ENCODE measurements at places on chromosomes 4 and X. TPM values are rescaled to one million over a fixed set of nuclear protein-coding genes. Genes with fewer than 3 reads are reported as not detected.

GRCh38 chr4:2786152-2786671 lies 6.7 kb upstream of the SH3BP2 start:
- DNase-seq, result no peak

Gene LRRC66
- 0.10 TPM for polyA plus RNA-seq

DNA sequence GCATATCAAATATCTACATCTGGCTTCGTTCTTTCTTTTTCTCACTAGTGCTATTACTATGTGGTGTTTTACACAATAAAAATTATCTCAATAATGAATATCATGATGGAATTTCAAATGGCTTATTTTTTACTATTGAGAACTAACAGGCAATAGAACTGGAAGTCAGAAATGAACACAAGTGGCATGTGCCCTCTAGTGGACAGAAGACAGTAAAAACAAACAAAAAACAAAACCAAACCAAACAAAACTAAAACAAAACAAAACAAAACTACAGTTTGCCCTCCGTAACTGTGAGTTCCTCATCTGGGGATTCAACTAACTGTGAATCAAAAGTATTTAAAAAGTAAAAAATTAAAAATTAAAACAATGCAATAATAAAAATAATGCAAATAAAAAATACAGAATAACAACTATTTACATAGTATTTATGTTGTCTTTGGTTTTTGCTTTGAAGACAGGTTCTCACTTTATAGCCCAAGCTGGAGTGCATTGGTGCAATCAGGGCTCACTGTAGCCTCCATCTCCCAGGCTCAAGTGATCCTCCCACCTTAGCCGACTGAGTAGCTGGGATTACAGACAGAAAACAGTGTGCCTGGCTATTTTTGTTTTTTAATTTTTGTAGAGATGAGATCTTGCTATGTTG lies 195.6 kb upstream of the TACR3 start:
- no peak for DNase-seq

- peak; percentile 36 for DNase-seq
These were observed 55.0 kb upstream of the BMP2K start for GRCh38 chr4:78720994-78721677.

Gene PPP2R2C
- polyA plus RNA-seq, result 0.05 TPM

GRCh38 chr4:114015444-114015899 lies 36.0 kb upstream of the ARSJ start:
- peak; percentile 20 for DNase-seq

Gene DCAF8L2
- not detected for polyA plus RNA-seq
